Cardiac septum (tissue), 1 donor: ENCODE measurements at places on chromosomes 3 and 15.

GRCh38 chr15:69679623-69680228, 227.1 kb downstream of the RPLP1 start:
- DNase-seq, result no peak

DNA sequence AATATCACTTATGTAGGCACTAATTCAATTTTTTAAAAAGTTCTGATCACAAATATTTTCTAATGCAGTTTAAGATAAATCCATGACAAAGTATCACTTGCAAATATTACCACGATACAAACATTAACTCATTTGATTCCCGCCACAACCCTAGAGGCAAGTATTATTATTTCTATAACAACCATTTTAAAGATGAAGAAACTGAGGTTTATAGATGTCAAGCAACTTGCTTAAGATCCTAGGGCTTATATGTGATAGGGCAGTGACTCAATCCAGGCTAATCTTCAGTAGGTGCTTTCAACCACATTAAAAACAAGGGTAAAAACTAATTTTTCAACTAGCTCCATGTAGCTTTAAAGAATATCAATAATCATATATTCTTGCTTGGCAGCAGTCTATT, 1.7 kb downstream of the DYNC1LI1 start:
- DNase-seq, result no peak

DNA sequence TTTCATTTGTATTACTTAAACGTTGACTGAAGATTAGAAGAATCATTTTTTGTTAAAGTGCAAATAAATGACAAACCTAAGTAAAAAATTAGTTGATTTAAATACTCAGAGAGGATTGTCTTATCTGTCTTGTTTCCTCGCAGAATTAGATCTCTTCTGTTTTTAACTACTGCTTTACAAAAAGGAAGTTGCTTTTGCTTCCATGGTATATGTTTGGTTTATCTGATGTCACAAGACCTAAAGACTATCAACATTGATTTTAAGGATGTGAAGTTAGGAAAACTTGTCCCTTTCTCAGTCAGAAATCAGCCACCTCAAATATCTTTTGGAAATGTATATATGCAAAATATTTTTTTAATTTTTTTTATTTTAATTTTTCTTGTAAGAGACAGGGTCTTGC, 28.7 kb downstream of the GPR171 start:
- DNase-seq, result no peak

DNA sequence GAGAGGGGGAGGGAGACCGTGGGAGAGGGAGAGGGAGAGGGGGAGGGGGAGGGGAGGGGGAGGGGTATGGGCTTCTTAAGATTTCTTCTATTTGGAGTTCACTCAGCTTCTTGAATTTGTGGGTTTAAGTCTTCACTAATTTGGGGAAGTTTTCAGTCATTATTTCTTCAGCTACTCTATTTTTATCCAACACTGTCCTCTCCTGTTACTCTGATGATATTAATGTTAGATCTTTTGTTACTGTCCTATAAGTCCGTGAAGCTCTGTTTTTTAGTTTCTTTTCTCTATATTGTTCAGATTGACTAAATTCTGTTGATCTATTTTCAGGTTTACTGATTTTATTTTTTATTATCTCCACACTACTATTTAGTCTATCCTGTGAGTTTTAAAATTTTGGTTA, 351.5 kb upstream of the TPM1 start:
- DNase-seq, result no peak

GRCh38 chr15:90233387-90234095, at the start of gene CIB1:
TSS of gene CIB1 (minus strand) at chr15:90233941. CDS start at chr15:90233885, 56 bp downstream.
- DNase-seq, result peak; percentile 99

- no peak for DNase-seq
These were observed 158.7 kb downstream of the CGGBP1 start for GRCh38 chr3:87900061-87900460.
